Thymus (tissue), 14 donors: ENCODE measurements at places on chromosomes 6 and 20. TPM values are rescaled to one million over a fixed set of nuclear protein-coding genes. Genes with fewer than 3 reads are reported as not detected.

GRCh38 chr6:137931849-137932465, 64.9 kb downstream of the TNFAIP3 start:
- no peak for DNase-seq

- DNase-seq: no peak
Measured at GRCh38 chr20:19308146-19308545, 95.7 kb downstream of the SLC24A3 start.

DNA sequence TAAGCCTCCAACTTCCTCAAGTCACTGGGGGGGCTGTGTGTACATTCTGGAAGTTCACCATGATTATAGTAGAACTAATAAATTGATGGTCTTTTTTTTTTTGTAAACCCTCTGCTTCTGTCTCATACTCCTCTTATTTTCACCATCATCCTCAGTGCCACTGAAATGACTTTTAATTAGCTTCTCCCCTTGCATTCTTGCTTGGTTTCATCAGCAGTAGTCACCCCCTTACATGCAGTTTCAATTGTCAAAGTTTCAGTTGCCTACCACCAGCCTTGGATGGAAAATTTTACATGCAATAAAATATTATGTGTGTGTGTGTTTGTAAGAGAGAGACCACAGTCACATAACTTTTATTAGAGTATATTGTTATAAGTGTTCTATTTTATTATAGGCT, 175.8 kb upstream of the BMP5 start:
- no peak for DNase-seq

DNA sequence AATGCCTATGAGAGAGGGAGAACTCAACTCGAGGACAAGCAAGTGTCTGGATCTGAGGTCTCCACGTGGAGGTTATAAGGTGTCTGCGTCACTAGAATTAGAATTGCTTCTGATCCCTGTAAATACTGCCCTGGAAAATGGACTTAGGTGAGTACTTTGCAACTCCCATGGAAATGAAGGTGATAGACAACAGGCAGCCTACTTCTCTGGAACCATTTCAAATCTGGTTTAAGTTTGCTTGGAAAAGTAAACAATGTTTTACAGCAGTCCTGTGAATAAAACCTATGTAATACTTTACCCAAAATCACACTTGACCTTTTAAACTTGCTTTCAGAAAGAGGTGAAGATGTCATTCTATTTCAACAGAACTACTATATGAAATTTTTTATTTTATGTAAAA, 70.1 kb upstream of the TENT5A start:
- DNase-seq: no peak

DNA sequence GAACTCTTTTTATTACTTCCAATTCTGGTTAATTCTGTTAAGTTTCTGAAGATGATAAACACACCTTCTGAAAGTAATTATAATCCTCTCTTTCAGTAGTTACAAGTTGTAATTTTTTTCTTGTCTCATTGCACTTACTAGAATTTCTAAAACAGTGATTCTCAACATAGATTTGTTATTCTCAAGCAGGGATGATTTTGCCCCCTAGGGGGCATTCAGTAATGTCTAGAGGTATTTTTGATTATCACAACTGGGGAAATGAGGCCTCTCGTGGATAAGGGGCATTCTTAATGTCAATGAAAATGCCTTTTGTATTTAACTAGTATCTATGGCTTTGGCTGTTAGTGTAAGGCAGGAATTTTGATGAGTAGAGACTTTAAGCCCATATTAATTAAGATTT, 39.4 kb upstream of the MAFB start:
- DNase-seq: no peak

GRCh38 chr20:49964964-49965780, 17.6 kb upstream of the SNAI1 start:
- no peak for DNase-seq

DNA sequence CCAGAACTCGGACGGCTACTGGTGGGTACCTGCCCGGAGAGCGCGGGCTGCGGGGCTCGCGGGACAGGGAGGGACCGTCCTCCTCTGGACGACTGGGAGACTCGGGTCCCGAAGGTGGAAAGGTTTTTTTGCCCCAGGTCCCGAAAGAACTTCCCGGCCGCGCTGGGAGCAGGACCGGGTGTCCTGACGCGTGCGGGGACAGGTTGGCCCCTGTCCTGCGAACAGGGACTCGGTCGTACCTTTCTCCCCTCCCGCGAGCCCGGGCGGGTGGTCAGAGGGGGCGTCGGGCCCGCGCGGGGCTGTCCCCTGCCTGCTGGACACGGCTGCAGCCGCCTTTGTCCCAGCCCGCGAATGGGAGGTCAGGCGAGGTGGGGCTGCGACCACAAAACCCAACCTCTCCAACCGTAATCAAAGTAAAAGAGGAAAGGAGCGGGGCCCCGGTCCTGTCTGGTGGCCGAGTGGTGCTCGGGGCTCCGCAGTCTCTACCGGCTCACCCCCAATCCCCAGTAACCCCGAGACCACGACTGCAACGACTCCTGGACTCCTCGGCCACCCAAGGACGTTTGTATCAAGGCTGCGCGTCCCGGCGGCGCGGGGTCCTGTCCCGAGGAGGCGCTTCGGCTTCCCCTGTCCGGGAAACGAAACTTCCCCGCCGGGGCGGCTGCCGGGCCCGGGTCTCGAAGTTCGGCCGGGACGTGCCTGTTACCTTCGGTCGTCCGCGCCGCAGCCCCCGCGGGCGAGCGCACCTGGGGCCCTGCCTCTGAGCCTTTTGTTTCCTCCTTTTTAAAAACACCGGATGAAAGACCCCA, 798 bp downstream of the DSP start:
- DNase-seq: no peak

- DNase-seq: no peak
Measured at GRCh38 chr20:14724468-14724867, 387.1 kb upstream of the FLRT3 start.

DNA sequence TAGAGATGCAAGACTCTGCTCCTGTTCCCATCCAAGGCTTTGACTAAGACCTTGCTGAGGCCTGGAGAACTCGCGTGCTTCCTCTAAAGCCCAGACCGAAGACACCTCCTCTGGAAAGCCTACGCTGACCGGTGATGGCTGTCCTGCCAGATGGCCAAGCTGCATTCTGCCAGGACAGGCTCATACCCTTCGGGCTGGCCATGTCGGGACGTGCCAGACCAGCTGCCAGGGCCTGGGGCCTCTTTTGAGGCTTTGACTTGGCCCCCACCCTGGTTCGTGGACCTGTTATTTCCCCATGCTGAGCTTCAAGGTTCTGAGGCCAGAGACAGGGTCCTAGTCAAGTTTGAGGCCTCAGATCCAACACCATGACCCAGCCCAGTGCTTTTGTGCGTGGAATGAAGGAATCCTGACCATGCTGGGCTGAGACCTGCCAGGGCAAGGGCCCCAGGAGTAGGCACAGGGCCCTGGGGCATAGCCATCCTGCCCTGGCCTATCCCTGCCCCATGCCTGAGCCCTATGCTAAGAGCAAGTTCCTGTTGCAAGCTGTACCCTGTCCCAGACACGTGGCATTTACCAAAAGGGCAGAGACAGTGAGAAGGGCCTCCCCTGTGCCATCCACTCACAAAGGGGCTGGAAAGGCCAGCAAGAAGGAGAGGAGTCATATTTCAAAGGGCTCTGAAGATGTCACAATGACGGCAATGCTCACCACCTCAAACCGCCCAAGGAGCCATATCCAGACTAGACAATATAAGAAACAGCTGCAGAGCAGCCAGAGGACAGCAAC, 42.8 kb downstream of the MRPL14 start:
- no peak for DNase-seq

GRCh38 chr6:30244560-30244959, 31.4 kb upstream of the TRIM26 start:
- DNase-seq: no peak

- DNase-seq: no peak
Measured at GRCh38 chr20:17026346-17026745, 200.5 kb upstream of the PCSK2 start.

DNA sequence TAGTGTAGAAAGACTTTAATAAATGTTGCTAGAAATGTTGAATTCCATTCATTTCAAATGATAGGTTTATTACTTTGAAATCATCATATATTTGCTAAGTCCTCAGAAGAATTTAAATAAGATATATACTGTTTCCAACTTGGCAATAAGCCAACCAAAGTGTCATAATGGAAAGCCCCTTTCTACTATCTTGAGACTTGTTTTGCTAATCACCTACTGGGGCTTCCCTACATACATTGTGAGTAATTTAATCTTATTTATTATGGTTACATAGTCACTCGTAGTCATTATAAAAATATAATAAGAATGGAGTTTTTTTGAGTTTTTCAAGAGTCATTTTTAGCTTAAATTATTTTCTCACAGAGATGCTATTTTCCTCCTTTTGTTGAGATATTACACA, 20.7 kb downstream of the COL19A1 start:
- no peak for DNase-seq

GRCh38 chr20:33653218-33653899, 8.8 kb upstream of the C20orf144 start:
- no peak for DNase-seq

DNA sequence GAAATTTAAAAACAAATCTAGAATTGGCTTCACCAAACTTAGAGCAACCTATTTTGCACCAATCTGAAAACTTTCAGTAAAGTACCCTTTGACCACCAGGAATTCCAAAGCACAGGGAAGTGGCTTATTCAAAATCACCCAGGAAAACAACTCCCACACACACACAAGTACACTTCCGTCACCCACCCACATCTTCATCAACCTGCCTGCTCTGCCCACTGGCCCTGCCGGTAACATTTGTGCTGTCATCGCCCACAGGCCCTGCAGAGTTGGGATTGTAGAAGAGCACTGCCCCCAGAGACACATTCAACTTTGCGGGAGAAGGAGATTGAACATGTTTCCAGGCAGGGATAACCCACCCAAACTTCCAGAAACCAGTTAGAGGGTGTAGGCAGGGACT, 19.3 kb upstream of the SCML4 start:
- DNase-seq: no peak

- DNase-seq: no peak
Measured at GRCh38 chr6:27757307-27757706, 154.9 kb downstream of the OR2B2 start.

The PDYN gene
- total RNA-seq: 0.33 TPM

The GRM1 gene
- under 0.01 TPM for total RNA-seq

The EPHA7 gene
- 0.52 TPM for total RNA-seq

The C4A gene
- 43.2 TPM for total RNA-seq

The PRDM13 gene
- not detected for total RNA-seq
